ENCODE measurements at places on chromosomes 4 and X.
A peak's percentile ranks its signal among the peaks of the same experiment; 100 is the strongest.

GRCh38 chr4:97950836-97951235 lies 192.4 kb downstream of the STPG2 start:
- no peak for DNase-seq

DNA sequence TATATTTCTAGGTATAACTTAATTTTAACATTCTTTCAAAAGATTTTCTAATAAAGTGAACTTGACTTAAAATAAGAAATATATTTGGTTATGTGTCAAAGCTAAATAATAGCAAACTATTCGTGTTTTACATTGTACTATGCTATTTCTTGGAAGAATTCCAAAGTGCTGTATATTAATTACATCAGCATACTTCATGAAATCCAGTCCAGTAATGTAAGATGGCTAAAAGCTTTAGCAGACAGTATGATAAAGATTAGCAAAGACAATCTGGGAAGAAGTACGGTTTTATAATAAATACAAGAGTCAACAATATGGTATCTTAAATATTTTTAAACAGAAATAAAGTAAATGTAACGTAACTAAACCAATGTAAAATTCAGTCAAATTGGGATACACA lies 125.7 kb downstream of the FSTL5 start:
- no peak for DNase-seq

- DNase-seq = no peak
Observed at GRCh38 chr4:153542834-153543233, 76.7 kb downstream of the TMEM131L start.

DNA sequence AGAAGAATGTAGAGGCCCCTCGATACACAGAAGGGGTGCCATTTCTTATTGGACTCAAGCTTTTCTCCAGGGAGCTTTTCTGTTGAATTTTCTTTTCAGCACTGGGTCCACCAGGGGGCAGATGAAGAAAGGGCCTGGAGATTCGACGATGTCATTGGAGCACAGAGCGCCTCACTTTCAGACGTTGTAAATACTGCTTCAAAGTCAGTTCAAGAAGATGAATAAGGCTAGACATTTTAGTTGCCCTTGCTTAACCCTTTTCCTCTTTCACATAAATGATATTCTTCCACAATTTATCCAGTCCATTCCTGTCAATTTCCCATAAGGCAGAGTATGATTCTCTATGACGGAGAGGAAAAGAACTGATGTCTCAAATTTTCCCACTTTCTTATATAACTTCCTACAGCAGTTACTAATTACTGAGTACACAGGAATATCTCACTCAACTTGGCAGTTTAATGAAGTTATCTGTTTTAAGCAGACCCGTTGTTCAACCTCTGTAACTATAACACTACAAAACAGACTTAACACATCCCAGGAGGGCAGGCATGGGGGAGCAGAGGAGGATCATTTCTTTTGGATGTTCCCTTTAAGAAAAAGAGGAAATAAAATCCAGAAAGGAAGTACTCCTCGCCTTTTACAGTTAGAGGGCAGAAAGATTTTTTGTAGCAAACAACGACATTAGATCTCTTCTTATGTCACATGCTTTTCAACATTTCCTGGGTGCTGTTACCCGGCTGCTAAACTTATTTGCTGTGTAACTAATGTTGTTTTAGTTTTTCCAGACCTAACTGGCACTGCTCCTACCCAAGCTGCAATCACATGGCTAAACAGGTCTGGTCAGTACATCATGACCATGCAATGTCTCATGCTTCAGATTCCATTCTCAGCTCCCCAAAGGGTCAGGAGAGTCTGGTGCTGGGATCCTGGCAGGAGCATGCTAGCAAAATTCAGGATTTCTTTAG lies 12.2 kb upstream of the CENPU start:
- peak; percentile 33 for DNase-seq

DNA sequence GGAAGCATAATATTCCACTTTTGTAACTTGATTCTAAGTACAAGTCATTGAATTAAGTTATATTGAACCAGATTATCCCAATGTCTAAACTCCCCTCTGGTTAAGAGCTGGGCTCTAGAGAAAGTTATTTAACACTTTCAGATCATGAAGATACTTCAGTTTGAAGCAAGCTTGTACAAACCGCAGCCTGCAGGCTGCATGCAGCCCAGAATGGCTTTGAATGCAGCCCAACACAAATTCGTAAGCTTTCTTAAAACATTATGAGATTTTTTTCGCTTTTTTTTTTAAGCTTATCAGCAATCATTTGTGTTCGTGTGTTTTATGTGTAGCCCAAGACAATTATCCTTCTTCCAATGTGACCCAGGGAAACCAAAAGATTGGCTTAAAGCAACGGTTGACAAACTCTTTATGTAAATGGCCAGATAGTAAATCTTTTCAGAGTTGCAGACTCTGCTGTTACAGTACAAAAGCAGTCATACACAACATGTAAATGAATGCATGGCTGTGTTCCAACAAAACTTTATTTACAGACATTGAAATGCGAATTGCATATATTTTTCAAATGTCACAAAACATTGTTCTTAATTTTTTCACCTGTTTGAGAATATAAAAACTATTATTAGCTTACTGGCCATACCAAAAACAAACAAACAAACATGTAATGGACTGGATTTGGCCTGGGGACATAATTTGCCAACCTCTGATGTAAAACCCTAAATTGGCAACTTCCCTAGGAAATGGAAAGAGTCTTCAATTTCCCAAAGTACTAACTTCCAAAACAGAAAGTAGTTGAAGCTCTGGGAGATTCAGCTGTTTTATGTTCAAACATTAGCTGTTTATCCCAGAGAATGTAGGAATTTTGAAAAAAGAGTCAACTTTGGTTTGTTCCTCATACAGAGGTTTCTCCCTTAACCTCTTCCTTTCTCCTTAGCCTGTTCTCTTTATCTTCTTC lies 201.1 kb upstream of the MBNL3 start:
- DNase-seq = no peak

GRCh38 chr4:73885574-73886267 lies 16.5 kb downstream of the CXCL1 start:
- DNase-seq = no peak

GRCh38 chrX:133937022-133937421 lies 48.4 kb downstream of the GPC3 start:
- DNase-seq = no peak

GRCh38 chrX:38970845-38971244 lies 169.6 kb downstream of the MID1IP1 start:
- DNase-seq = no peak

DNA sequence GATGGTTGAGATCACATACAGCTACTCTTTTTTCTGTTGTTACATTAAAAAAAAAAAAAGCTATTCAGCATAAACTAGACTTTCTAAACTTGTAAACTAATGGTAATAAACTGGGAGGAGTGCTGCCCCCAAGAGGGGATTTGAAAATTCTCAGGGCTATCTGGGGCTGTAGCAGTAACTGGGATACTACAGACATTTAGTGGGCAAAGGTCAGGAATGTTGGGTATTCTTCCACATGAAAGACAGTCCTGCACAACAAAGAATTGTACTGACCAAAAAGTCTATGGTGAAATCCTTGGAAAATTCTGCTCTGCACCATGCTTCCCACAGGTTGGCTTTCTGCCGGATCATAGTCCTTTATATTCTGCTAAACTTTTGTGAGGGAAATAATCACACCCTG lies 232.6 kb upstream of the BOD1L1 start:
- no peak for DNase-seq

DNA sequence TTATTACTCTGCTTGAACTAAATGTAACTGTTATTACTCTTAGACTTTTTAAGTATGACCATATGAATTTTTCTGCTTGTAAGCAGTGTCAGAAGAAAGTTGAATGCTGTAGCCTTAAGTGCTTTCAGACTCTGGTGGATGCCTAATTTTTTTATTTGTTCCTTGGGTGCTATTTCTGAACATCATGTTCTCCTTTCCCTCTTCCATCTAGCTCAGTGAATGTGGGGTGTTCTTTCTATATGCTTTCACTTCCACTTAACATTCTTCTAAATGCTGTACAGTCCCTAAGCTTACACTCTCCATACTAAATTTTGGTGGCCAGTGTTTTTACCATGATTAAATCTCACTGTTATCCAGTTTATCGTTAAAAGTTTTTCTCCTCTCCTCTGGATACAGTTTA lies 3.6 kb downstream of the DCK start:
- DNase-seq = no peak

GRCh38 chrX:14591976-14592375 lies 62.6 kb downstream of the GLRA2 start:
- no peak for DNase-seq

- no peak for DNase-seq
Observed at GRCh38 chrX:107599450-107599861, 28.9 kb upstream of the PRPS1 start.

DNA sequence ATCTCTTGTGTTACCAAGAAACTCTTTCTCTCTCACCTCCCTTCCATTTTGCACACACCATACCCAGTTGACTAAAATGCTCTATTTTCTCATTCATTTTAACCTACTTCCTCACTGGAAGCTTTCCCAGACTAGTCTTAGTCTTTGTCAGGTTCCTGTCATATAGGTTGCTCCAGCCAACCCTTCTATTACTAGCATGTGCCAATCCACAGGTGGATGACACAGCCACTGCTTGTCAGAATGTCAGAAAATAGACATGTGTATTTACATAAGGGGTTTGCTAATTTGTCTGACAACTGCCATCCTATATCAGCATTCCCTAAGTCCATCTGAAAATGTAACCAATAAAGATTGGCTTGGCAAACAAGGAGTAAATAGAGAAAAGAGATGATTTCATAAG lies 239.2 kb upstream of the SMIM31 start:
- no peak for DNase-seq

DNA sequence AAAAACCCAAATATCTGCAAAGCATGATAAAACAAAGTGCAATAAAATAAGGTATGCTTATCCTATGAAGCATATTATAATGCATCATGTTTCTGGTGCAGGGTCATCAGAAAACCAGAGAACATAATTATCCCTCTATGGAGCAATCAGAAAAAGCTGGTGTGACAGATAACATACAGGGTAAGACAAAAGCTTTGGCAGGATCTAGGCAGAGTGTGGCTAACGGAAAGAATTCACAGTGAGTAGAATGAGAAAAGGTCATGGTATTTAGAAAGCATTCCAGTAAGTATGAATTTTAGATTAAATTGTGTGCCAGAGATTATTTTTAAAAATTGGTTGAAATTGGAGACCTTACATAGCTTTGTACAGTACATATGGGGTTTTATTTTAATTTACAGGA lies 29.0 kb upstream of the UGT2B4 start:
- no peak for DNase-seq

GRCh38 chr4:144674711-144675110 lies 28.8 kb downstream of the HHIP start:
- no peak for DNase-seq

- no peak for DNase-seq
Observed at GRCh38 chr4:175874306-175874705, 62.2 kb upstream of the GPM6A start.

DNA sequence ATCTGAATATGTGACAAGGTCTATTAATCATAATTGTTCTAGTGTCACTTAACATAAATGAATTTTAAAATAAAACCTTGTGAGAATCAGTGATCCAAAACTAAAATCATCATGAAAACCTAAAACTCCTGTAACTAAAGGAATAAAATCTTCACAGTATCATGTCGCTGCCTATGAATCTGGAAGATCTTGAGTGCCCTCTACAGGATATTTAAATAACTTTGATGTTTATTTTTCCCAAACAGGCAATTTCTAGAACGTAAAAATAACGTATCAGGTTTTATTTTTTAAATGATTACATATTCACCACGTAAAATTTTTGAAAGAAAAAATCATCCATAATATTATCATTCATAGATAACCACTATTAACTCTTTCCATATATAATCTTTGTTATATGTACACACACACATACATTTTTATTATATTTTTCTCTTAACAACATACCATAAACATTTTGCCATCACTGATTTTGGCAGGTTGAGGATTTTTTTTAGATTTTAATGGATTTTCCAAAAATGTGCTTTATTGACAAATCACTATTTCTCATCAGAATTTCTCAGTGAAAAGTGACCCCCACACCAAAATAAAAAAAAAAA lies 79.6 kb downstream of the COMMD8 start:
- DNase-seq = no peak

DNA sequence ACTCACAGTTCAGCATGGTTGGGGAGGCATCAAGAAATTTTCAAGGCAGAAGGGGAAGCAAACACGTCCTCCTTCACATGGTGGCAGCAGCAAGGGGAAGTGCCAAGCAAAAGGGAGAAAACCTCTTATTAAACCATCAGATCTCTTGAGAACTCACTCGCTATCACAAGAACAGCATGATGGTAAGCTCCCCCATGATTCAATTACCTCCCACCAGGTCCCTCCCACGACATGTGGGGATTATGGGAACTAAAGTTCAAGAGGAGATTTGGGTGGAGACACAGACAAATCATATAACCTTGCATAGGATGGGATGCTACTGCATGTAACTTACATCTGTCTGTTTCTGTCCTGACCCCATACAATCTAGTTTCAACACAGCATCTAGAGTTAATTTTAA lies 511.8 kb upstream of the ARX start:
- no peak for DNase-seq

DNA sequence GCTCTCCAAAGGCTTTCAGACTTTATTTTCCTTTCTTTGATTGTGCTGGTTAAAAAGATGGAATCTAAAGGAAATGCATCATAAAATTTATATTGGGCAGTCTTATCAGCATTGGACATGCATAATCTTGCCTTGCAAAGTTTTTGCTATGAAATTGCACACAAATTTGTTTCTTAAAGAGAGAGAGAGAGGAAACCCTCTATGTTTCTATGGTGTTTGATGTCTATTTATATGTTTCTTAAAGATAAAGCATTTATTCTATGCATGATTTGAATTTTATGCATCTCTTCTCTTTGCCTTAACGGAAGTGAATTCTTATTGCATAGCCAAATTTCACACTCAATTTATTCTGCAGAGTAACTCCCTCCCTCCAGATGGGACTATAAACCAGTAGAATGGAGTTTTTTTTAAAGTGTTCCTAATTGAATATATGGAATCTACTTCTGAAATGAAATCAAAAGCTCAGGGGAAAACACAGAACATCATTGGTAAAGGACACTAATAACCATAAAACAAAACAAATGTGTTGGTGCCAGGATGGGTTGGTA lies 83.5 kb upstream of the PPARGC1A start:
- no peak for DNase-seq

DNA sequence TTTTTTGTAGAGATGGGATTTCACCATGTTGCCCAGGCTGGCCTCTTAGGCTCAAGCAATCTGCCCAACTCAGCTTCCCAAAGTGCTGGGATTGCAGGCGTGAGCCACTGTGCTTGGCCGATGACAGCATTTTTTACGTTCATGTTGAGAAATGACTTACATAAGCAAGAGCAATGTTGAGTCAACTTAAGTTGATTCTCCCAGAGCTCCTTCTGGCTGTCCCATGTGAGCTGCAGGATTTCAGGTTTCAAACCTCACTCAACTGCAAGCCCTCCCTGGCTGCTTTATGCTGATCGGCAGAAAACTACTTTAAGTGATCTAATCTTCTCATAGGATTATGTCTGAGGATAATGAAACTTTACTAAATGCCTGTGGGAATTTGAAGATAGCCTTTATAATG lies 86.8 kb downstream of the GC start:
- no peak for DNase-seq

DNA sequence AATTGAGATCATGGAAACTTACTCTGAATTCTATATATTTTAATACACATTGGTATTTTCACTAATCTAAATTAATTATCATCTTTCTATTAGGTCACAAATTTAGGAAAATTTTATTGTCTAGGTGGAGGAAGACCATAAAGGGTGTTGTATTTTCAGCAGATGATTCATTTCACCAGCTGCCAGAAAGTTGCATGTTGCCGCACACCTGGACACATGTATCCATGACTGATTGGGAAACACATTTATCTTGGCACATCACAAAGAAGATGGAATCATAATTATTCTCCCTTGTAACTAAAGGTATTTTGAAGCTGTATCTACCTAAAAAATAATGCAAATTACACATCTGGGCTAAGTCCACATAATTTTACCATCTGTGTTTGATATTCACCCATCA lies 33.1 kb downstream of the SLC7A11 start:
- DNase-seq = no peak
